ENCODE measurements at places on chromosomes 5 and 9.

DNA sequence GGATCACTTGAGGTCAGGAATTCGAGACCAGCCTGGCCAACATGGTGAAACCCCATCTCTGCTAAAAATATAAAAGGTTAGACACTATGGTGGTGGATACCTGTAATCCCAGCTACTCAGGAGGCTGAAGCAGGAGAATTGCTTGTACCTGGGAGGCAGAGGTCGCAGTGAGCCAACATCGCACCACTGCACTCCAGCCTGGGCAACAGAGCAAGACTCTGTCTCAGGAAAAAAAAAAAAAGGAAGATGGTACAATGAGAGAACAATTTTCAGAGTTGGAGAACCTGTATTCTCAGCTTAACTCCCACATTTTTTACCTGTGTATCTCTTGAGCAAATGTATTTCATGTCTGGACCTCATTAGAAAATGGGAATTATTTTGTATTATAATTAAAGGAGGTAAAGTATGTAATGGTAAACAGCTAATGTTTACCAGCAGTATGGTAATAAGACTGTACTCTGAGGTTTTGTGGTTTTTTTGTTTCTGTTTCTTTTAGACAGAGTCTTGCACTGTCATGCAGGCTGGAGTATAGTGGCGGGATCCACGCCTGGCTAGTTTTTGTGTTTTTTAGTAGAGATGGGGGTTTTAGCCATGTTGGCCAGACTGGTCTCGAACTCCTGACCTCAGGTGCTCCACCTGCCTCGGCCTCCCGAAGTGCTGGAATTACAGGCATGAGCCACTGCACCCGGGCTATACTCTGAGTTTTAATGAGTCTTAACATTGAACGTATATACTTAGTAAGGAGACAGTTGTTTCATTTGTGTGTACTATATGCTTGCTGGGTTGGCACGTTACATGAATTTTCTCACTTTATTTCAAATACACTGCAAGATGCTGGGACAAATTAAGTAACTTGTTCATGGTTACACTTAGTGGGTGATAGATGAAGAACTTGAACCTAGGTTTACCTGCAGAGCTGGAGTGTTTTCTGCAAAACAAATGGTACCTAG is 16.2 kb downstream of the UHRF2 start:
- no peak for DNase-seq

GRCh38 chr5:171506951-171507350 is 87.5 kb downstream of the FGF18 start:
- DNase-seq = no peak

DNA sequence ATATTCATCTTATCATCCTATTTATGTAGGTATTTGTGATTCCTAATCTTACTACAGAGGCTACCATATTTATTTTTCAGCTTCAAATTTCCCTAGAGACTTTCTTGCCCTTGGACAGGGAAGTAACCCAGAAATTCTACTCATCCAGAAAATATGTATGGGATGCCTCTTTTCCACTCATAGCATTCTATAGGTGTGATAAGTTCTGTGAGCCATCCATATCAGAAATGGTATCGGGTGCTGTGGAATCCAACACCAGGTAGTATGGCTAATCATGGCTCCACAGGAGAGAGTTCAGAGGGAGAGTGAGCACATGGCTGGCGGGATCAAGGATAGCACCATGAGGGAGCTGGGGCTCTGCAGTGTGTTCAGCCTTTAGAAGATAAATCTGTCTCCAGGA is 349.3 kb upstream of the ACTBL2 start:
- no peak for DNase-seq

- no peak for DNase-seq
Observed at GRCh38 chr9:3912817-3913216, 387.0 kb upstream of the RFX3 start.

GRCh38 chr9:126549246-126550006 is 64.3 kb upstream of the LMX1B start:
- DNase-seq = no peak

- DNase-seq = no peak
Observed at GRCh38 chr5:159912033-159912800, 4.1 kb upstream of the ADRA1B start.
